ENCODE measurements at places on chromosomes 2 and 18.

DNA sequence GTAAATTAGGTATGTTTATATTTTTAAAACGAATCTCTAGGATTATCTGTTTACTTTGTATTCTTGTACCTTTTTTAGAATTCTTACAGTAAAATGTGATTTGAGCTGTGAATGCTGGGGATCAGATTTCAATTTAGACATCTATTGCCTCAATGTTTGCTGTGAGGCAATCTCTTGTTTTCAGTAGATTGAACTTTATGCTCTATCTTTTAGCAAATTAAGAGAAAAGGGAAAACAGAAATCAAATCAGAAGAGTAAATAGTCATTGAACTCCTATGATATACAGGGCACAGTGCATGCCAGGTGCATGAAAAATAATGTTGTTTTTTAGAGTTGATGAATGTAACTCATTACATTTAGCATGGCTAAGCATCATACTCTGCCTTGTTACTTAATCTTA lies 39.5 kb downstream of the ZC3H6 start:
- DNase-seq: no peak

GRCh38 chr2:127080938-127081755 lies 25.8 kb downstream of the BIN1 start:
- no peak for DNase-seq

DNA sequence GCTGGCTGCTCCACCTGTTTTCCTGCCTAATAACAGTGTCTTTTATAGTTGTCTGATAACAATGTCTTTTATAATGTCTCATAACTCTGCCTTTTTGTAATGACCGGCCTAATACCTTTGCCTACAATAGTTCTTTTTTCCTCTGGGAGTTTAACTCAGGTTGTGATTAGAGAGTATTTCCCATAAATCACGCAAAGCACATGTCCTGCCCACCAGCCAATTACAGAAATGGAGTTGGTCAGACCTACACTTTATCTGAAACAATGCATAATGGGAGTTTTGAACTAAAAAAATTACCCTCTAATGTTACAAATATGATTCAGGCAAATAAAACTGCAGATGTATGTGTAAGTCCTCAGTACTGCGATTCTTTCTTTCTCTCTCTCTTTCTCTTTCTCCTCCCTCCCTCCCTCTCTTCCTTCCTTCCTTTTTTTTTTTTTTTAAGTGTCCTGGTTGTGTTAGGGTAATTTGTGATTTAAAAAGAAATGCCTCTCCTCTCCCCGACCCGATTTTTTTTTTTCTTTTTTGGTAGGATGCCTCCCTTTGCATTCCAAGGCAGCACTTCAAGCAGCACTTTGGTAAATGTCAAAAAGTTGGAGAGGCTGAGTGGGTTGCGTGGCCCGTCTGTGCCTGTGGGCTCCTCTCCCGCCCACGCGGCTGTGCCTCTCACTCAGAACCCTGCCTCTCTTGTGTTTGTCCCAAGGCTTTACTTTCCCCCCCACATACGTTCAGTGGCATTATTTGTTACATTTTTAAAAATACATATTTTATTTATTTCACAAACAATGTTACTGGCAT lies 147.3 kb downstream of the AGAP1 start:
- DNase-seq: no peak

GRCh38 chr18:199768-200167 lies 41.4 kb downstream of the USP14 start:
- DNase-seq: no peak

DNA sequence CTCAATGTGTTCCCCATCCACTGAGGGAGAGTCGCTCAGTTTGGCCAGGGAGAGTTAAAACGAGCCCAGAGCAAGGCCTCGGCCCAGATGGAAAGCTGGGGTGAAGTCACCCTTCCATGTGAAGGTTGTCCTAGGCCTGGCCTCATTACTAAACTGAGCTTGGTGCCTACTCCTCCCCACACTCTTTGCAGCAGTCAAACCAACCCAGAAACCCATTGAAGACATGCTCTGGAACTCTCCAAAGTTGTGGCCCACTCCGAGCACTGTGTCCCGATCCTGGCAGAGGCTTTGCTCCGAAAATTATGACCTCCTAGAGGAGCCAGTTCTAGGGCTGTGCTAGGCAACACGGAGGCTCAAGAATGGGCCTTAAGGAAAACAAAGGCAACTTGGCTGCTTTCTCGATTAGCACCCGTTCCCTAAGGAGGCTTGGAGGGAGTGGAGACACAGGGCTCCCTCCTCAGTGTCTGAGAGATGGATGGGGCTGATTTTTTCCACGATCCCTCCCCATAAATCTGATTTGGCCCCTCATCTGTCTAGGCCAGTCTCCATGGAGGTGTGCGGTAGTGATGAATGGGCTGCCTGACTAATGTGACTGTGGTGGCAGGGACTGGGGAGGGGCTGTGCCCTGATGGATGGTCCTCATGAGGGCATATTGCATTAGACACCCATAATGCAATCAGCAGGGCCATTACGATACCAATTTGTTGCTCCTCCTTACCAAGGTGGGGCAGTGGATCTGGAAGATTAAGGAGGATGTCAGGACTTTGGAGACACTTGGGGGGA lies 11.7 kb upstream of the CYP26B1 start:
- DNase-seq: no peak

DNA sequence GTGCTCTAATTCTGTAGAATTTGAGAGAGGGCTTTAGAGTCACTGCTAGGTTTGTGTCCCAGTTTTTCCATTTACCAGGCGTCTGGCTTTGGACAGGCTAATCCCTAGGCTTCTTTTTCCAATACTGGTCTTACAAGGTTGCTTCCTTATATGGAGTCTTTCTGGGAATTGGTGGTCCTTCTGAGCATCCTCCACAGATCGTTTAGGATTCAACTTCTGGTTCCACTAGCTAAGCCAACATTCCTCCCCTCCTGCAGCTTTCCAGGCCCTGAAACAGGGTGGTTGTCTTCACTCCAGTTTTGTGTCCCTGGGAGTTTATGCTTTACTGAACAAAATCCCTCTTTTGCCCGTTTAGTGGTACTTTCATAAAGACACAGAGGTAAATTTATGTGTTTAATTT lies 170.6 kb downstream of the CERS6 start:
- DNase-seq: no peak

DNA sequence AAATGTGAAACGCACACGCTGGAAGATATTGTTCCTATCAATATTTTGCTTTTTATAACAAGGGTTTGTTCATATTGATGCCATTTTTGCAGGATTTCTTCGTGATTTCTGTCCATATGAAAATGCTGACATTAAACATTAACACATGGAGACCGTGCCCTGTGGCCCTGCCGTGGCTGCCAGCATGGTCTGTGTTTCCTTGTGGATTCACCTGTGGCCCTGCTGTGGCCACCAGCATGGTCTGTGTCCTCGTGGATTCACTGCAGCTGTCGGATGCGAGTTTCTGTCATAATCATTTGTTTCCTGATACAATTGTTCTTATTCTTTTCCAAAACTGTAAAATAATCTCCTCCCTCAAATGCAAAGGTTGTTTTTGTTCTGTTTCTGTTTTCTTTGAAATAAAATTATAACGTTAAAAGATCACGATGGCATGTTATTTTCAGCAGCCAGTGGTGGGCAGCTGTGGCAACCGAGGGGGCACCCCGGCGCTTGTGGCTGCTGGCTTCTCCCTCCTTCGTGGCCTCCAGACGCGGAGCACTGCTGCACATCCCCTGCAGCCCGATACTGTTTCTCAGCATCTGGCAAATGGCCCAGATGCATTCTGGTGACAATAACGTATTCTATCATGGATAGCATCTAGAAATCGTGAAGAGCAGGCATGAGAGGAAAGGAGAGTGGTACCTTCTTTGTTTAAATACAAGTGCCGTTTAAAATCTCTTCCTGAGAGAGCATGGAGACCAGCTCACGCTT lies 143.5 kb downstream of the PTGR3 start:
- peak; percentile 18 for DNase-seq

DNA sequence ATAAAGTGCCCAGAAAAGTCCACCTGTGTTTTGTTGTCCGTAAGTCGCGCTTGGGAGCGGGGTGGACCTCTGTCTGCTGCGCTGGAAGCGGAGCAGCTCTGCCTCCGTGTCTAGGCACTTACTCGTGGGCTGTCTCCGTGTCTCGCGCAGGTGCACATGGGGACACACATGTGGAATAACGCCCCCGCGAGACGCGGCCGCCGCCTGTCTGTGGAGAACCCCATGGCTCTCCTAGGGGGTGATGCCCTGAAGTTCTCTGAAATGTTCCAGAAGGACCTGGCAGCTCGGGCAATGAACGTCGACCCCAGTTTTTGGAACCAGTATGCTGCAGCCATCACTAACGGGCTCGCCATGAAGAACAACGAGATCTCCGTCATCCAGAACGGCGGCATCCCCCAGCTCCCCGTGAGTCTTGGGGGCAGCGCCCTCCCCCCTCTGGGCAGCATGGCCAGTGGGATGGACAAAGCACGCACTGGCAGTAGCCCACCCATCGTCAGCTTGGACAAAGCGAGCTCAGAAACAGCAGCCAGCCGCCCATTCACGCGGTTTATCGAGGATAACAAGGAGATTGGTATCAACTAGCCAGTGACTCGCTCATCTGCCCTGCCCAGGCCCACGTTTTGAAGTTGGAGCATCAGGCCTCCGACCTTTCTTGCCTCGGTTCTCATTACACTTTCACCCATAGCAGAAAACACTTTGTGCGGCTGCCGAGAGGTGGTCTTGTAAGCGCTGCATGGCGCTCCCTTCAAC lies 17.3 kb downstream of the SALL3 start:
- no peak for DNase-seq

- no peak for DNase-seq
Measured at GRCh38 chr18:64331419-64331818, 182.5 kb upstream of the LINC00305 start.

DNA sequence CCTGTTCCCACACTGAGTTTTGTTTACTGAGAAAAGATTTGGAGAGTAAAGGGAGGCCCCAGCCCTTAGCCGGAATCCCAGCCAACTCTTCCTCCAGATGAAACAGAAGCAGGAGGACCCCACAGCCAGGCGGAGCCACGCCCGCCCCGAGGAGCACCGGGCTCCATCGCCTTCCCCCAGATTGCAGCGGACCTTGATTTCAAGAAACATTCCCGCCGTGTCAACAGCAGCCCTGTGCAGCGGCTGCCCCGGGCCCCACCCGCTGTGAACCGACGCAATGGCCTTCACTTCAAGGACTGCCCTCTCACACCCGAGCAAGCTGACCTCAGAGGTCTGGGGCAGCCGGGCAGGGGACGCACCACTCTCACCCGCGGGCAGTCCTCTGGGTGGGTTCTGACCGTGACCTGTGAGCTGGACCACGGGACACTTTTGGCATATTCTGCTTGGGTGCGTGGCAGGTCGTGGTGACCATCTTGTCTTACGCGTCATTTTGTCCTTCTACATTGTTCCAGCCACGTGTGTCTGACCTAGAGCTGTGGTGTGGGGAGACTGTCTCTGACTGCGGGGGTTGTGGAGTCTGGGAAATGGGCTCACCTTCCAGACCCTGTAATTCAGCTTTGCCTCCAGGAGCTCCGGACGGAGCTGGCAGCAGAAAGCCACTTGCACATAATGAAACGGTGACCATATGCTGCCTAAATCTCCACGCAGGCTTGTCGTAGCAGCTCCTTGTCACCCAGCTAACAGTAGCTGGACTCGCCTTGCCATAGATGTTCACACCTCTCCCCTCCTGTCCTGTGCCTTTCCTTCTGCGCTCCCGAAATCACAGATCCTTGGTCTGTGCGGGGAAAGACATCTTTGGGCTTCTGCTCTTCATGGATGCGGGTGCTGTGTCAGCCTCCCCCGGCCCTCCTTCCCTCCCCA lies 32.0 kb upstream of the INHBB start:
- DNase-seq: no peak

GRCh38 chr2:27717070-27717795 lies 53.5 kb downstream of the SLC4A1AP start:
- peak; percentile 50 for DNase-seq

- no peak for DNase-seq
Measured at GRCh38 chr2:235851828-235852525, 316.2 kb downstream of the GBX2 start.

DNA sequence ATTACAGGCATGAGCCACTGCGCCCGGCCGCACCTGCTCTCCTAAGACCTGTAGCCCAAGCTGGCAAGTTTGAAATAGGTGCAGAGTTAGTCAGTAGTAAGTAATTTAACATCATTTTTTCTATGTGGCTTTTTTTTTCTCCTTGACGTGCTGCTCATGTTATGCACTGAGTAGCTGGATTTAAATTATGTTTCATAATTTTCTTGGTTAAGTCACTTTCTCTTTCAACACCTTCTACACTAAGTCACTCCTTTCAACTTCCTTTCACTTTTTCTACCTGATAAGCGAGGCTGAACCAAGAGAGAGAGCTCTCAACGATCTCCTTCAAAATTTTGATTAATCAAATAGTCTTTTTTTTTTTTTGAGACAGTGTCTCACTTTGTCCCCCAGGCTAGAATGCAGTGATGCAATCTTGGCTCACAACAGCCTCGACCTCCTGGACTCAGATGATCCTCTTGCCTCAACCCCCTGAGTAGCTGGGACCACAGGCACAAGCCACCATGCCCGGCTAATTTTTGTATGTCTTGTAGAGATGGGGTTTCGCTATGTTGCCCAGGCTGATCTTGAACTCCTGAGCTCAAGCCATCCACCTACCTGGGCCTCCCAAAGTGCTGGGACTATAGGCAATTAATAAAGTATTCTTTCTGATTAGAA lies 13.1 kb downstream of the CASP8 start:
- DNase-seq: no peak

DNA sequence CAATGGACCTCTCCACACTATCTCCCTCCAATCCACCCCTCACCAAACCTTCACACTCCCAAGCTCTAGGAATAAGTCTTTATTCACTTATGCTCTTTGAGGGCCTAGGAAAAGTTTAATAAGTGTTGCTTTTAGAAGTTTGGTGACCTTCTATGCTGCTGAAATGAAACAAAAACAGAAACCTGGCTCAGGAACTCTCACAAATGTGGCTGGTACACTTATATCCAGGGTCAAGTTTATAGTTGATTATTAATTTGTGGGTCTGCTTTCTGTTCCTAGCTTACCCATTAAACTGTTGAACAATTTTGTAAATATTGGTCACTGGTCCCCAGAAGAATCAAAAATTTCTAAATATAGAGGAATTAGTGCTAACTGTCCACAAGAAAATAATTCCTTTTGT lies 14.2 kb upstream of the ANKRD44 start:
- no peak for DNase-seq

DNA sequence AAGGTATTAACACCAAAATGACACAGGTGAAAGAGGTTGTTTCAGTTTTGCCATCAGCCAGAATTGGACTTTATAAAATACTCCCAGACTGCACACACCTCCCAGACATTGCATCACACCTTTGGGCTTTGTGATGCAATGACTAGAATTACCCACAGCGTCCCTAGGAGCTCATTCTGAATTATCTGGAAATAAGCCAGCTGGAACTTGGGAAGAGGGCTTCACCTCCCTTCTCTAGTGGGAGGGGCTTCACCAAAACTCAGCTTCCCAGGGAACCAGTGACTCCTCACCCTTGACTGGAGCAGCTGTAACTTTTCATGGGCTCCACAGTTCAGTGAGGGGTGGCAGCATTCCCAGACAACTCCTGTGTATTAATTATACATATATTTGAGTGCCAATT lies 83.1 kb upstream of the BZW1 start:
- peak; percentile 53 for DNase-seq

GRCh38 chr18:25351280-25351775 lies 638 bp downstream of the ZNF521 start:
- DNase-seq: no peak

- DNase-seq: no peak
Measured at GRCh38 chr18:79942211-79942610, 9.2 kb downstream of the SLC66A2 start.
